ENCODE measurements at places on chromosomes 7 and 10.

DNA sequence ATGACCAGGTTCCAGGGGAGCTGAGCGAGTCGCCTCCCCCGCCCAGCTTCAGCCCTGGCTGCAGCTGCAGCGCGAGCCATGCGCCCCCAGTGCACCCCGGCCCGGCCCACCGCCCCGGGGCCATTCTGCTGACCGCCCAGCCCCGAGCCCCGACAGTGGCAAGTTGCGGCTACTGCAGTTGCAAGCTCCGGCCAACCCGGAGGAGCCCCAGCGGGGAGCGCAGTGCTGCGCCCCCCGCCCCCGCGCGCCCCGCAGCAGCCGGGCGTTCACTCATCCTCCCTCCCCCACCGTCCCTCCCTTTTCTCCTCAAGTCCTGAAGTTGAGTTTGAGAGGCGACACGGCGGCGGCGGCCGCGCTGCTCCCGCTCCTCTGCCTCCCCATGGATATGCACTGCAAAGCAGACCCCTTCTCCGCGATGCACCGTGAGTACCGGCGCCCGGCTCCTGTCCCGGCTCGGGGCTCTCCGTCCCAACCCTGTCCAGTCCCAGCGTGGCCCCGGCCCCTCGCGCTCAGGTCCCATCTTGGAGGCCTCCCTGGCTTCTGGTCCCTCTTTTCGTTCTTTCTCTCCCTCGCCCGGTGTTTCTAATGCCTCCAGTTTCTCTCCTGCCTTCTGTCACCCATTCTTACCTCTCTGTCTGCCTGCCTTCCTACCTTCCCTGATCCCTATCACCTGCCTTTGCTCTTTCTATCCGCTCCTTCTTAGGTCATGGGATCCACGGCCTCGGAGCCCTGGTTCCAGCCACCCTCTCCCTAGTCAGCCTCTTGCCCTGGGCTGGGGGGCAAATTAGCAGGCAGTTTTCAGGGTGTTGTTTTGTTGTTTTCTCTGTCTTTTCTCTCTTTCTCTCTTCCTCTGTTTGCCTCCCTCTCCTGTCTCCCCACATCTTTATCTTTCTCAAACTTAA lies 751 bp downstream of the PAX2 start:
- DNase-seq = no peak

GRCh38 chr10:76305930-76306615 lies 874.6 kb downstream of the LRMDA start:
- DNase-seq = no peak

- DNase-seq = no peak
Measured at GRCh38 chr7:126856691-126857291, 395.9 kb downstream of the GRM8 start.

- DNase-seq = no peak
Measured at GRCh38 chr7:5419539-5420066, 4.0 kb downstream of the TNRC18 start.

DNA sequence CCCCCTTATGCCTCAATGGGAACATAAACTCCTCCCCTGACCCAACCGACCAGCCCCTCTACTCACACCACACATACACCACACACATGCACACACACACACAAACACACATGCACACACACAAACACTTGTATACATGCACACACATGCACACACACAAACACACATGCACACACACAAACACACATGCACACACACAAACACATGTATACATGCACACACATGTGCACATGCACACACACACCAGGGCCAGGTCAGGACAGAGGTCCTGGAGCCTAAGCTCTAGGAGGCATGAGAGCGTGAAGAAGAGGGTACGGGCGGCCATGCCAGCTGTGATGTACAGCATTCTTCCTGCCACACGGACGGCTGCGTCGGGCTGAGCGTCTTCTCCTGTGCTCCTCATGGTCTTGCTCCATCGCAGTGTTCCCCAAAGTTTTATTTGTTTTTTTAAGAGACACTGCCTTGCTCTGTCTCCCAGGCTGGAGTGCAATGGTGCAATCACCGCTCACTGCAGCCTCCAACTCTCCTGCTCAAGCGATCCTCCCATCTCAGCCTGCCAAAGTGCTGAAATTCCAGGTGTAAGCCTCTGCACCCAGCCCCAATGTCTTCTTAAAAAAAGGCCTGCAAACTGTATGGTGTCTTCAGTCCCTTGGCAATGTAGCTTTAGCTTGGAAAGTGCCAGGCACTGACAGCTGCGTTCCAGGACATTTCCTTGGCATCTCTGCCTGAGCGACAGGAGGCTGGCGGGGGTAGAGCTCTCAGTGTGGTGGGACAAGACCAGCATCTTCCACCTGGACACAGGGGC lies 38.8 kb upstream of the INPP5A start:
- no peak for DNase-seq

- no peak for DNase-seq
Measured at GRCh38 chr10:77608281-77608680, 29.3 kb downstream of the KCNMA1 start.

DNA sequence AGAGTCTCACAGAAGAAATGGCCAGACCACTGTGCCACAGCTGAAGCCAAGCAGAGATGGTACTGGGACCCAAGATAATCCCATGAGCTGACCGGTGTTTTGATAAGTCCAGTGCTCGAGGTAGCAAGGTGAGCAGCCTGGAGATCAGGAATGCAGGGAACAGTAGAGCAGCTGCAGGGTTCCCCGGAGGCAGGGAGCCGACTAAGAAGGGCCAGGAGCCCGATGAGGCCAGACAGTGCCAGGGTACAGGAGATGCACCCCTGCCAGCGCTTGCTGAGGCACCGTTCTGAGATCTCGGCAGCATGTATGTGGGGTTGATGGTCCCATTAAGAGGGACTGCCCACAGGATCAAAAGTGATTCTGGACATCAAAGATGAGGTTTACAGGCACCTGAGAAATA lies 47.1 kb downstream of the VSTM4 start:
- no peak for DNase-seq

DNA sequence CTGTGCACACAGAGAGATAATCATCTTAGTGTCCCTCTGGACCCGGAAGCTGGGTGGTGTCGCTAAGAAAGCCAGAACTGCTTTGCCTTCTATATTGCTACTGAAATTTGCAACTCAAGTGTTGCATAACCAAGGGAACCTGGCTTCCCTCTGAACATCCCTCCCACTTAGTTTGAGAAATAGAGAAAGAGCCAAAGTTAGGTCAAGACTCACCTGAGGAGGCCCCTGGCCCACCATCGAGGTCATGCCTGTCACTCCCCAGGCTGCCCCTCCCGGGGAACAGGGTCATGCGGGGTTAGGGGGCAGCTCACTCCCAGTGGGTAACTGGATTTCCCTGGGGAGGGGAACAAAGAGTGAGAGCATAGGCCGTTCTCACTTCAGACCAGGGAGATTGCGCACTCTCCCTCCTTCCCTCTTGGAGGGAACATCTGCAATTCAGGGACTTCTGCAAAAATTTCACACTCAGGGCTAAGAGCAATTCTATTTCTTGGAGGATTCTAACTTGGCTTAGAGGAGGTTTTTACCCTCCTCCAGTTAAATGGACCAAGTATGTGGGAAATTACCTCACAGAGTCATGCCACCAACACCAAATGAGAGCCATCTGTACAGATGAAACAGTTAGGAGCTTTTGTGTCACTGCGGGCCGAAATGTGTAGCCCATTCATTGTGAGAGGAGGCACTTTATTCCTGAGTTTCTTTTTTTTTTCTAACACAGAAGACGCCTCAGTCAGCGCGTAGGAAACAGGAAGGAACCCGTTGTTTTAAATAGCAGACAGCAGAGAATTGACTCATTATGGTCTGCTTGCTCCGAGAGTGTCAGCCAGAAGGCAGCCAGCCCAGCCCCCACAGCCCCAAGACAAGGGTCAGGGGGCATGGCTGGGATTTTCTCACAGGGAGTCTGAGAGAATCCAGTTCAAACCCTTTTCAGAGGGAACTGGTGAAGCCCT lies 221.3 kb downstream of the ARHGAP12 start:
- DNase-seq = no peak

DNA sequence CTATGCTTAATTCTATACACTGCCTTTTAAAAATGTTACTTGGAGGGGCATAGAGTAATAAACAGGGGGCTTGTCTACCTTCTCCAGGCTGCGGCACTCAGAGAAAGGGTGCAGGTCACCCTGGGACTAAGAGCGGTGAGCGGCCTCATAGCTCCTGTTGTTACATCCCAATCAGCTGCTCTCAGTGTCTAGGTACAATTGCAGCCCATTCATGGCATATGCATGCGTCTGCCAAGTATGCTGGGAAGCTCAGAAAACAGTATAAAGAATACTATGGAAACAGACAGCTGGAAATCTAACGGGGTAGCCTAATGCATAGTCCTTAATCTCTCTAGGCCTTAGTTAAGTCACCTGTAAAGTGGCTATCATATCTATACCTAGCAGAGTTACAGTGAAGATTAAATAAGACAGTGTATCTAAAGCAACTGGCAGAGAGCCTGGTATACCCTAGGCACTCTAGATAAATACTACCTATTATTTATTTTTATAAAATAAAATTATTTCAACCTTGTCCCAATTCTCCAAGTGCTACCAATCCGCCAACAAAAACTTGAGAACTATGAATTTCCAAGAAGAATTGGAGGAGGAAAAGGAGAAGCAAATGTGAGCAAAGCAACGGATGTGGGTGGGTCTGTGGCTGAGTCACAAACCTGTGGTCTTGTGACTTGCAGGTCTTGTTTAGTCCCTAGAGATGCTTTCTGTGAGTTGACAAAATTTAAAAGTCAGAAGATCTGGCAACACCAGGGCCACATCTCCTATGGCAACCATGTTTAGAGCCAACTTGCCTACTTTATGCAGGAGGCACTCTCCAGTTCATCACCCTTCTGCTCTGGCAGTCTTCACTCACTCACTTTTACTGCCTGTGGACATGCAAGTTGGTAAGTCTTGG lies 183.0 kb downstream of the RAPGEF5 start:
- DNase-seq = no peak

DNA sequence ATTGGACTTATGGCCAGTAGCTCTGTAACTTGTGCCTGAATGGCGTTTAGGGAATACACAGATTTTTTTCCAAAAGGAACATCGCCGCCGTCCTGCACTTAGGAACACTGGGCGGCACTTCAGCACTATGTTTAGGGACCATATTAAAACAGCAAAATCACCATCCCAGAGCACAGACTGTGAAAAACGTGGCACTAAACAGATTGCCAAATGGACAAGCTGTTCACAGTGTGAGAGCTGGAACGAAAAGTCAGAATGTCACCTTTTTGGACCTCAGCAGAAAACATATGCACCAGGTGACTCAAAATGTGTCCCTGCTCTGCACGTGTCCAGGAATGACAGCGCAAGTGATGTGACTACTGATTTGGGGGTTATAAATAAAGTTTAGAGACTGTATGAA lies 87.9 kb downstream of the ODAD2 start:
- no peak for DNase-seq

DNA sequence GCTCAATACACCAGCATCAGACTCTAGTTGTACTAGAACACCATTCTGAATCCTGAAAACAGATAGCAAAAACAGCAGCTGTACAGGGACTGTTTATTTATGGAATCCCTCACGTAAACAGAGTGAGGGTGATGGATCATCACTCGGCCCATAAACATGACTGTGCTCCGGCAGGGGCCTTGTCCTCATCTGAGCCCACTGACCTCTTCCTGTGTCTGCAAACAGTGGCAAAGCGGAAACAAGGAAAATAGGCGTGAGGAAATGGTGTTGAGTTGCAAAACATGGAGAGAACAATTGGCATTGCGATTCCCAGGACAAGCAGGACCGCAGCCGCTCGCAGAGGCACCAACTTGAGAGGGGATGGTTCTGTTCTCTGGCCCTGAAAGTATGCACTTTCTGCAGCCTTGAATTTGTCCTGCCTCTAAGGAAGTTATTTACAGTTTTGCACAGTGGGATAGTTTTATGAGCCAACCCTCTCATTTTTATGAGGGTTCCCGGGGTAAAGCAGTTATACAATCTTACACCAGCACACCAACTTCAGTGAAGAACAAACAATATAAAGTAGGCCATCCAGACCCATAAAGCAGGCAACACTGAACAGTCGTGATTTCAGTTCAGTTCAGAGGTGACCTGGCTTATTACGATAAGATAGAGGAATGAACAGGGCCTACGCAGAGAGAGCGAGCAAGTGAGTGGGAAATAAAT lies 248.0 kb upstream of the FZD8 start:
- no peak for DNase-seq

- DNase-seq = no peak
Measured at GRCh38 chr10:107616463-107617410, 452.2 kb upstream of the SORCS1 start.

DNA sequence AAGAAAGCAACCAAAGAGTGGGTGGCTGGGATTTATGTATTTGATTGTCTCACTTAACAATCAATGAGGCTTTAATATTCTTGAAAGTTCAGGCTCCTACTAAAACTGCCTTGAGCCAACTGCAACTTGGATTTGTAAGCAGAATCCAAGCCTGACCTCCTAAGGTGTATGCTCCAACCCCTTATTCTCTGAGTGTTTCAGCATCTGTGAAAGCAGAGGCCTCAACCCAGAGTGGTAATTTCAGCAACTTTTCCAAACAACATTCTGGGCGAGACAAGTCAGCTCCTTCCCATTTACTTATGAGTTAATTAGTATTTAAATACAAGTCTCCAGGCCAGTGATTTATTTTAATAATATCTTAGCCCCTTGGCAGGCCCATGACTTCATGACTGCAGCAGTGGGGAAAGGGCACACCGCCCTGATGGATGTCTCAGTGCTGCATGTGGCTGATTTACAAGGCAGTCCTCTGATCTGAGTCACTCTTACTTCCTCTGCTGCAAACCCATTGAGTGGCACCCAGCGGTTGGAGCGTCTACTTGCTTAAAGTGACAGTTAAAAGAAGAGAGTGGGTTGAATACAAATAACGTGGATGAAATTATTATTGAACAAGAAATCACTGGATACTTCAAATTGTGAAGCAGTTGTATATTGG lies 209.1 kb downstream of the TRIL start:
- DNase-seq = peak; percentile 36

DNA sequence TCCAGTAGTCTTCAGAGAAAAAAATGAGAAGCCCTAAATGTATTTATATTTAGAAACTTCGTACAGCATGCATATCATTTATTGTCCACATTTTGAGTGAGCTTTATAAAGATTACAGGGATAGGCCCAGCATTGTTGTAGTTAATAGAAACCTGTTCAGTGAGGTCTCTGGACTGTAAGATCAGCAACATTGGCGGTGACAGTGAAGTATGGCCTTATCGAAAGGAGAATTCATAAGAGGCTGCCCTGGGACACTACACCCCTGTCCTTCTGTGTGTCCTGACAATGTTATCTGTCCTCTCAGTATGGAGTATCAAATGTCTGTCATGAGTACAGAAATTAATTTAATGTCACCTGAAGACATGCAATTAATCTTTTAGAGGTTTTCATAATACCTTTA lies 57.2 kb downstream of the SHH start:
- no peak for DNase-seq

- DNase-seq = no peak
Measured at GRCh38 chr10:104321725-104322415, 16.4 kb downstream of the ITPRIP start.
